ENCODE measurements at places on chromosomes 12 and 14.

DNA sequence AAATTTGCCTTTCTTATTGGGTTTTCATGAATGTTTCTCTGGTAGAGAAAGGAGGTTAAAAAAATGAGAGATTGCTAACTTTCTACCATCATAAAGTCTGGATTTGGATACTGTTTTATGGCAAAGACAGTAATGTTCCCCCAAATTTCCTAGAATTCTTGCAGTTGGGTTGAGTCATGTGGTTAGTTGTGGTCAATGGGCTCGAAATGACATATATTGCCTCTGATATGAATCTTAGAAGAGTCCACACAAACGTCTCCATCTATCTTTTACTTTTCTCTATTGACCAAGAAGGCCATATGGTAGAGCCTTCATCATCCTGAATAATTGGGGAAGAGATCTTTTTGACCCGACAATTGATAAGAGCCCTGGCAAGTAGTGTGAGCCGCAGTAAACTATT lies 119.5 kb upstream of the PMCH start:
- no peak for DNase-seq

GRCh38 chr12:130948751-130949150 lies 5.0 kb upstream of the ADGRD1 start:
- no peak for DNase-seq

DNA sequence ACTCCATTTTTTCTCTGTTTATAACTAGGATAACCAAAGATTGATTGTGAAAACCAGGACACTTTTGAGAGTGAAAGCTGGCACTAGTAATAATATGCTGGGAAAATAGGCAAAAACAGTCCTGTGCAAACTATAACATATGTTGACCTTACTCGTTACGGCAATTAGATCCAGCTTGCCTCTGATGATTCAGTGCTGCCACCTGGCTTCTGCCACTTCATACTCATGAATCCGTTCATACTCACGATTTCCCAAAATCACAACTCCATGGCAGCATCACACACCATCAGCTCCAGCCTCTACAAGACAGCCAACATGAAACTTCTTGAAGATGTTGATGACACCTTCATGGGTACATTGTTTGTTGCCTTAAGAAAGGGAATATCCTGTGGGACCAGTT lies 49.1 kb upstream of the CAND1 start:
- DNase-seq, result no peak

DNA sequence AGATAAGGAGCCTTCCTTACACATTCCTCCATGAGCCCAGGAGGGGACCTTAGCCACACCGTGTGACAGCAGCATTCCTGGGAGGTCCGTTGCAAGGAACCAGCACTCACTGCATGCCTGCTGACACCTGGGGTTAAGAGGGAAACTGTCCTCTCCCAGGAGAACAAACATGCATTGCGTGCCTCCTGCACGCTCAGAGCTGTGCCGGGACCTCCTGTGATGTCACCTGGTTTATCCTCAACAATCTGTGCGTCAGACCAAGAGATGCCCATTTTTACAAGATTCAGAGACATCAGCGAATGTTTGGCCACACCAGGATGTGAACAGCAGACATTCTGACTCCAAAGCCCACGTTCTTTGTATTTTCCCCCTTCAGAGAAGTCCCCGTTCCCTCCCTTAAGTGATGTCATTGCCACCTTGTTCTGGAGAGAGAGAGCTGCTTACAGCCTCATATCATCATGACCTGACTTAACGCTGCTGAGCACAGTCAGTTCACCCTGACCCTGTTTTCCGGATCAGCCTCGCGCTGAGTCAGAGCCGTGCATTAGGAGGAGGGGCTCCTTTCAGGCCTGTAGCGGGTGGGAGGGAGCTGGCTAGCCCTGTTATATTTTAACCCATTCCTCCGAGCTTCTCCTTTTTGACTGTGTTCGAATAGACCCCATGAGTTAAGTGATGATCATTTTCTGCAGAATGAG lies 36.2 kb downstream of the TMEM120B start:
- no peak for DNase-seq

GRCh38 chr14:77004711-77005460 lies 23.6 kb downstream of the IRF2BPL start:
- no peak for DNase-seq

Measured in cerebellar nuclear complex (tissue), 1 donor.